ENCODE measurements at places on chromosomes 6 and 20. TPM values are rescaled to one million over a fixed set of nuclear protein-coding genes. Genes with fewer than 3 reads are reported as not detected.

- H3K4me1 ChIP-seq, result no peaks in the 10 kb centered on the region
- DNase-seq, result no peak
- H3K27me3 ChIP-seq, result peaks cover 27% of the 10 kb centered on the region
- H3K4me3 ChIP-seq, result no peak overlapping the region
These were observed 20.7 kb upstream of the DCDC2 start for GRCh38 chr6:24378473-24379097.

DNA sequence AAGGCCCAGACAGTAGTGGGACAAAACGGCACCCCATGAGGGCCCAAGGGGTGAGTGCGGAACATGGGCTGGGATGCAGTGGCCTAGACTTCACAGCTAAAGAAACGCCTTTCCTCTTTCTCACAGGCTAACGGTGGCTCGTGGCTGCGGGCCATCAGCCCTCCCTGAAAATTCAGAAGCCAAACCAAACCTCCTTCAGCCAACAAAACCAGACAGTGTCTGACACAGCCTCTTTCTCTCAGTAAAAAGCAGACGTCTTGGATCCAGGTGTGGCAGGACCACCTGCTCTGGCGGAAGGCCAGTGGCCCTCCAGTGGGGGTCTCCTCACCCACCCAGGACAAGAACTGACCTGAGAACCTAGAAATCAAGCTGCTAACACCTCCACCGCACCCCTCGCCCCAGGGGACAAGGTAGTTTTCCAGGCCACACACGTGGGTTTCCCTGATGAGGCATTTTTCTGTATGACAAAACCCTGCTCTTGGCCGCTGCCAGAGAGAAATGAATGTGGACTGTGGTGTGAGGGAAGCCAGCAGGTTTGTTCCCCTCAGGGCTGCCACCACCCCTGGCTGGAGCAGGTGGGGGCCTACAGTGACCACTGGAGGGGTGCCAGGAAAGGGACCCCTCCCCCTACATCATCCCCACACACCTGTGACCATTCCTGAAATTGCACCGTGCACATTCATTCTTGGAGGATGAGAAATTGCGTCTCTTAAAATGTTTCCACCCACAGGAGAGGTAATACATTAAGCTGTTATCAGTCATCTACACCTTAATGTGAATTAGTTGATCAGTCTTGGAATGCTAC is 76.8 kb upstream of the PIM1 start:
- no peak for DNase-seq
- H3K4me3 ChIP-seq, result no peak overlapping the region
- no peaks in the 10 kb centered on the region for H3K27me3 ChIP-seq
- no peak overlapping the region for H3K27ac ChIP-seq
- peaks cover 12% of the 10 kb centered on the region for H3K4me1 ChIP-seq
- no peaks in the 10 kb centered on the region for H3K36me3 ChIP-seq

Gene PRSS35
- polyA plus RNA-seq, result not detected

- H3K4me3 ChIP-seq, result no peak overlapping the region
- DNase-seq, result no peak
- no peaks in the 10 kb centered on the region for H3K36me3 ChIP-seq
- H3K27me3 ChIP-seq, result no peaks in the 10 kb centered on the region
These were observed 21.2 kb downstream of the TFAP2A start for GRCh38 chr6:10393544-10394225.

GRCh38 chr20:41927189-41927588 is 309.0 kb upstream of the CHD6 start:
- no peaks in the 10 kb centered on the region for H3K27me3 ChIP-seq
- no peaks in the 10 kb centered on the region for H3K36me3 ChIP-seq
- H3K4me1 ChIP-seq, result no peaks in the 10 kb centered on the region
- DNase-seq, result no peak
- no peak overlapping the region for H3K27ac ChIP-seq
- no peak overlapping the region for H3K4me3 ChIP-seq

DNA sequence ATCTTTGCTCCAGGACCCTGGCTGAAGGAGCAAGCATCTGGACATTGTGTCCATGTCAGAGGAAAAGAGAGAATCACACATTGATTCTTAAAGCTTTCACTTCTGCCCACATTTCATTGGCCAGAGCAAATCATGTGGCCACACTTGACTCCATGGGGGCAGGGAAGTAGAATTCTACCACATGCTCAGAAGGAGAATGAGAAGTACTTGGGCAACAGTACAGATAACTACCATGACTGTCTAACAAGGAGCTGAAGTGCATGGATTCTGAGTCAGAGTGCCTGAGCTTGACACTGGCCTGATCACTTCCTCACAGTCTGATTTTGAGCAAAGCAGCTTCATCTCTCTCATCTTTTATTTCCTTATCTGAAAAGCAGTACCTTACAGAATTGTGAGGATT is 38.6 kb downstream of the GHRH start:
- H3K27ac ChIP-seq, result 0 out of 3 replicates have a peak overlapping the region, but pooled peaks have one; percentile 32
- H3K4me3 ChIP-seq, result no peak overlapping the region
- no peaks in the 10 kb centered on the region for H3K4me1 ChIP-seq
- H3K36me3 ChIP-seq, result peaks cover 97% of the 10 kb centered on the region
- H3K27me3 ChIP-seq, result no peaks in the 10 kb centered on the region
